ENCODE measurements at places on chromosomes 4 and X. TPM values are rescaled to one million over a fixed set of nuclear protein-coding genes. Genes with fewer than 3 reads are reported as not detected.

DNA sequence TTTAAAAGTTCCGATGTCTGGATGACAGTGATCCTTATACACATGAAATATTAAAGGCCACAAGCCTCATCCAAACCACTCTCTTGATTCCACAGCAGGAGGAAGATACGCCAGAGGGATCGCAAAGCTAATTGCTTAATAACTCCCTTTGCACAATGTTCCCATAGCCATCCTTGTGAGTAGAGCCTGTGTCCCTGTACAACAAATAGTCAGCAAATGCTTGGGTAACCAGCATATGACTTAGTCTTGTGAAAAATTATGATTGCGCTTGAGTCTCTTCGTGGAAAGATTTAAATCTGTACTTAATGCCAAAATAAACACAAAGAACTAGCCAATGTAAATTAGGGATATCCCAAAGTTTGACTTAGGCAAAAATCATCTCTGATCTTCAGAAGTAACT is 31.5 kb downstream of the SLC9A7 start:
- H3K4me1 ChIP-seq: no peaks in the 10 kb centered on the region
- no peaks in the 10 kb centered on the region for H3K36me3 ChIP-seq
- DNase-seq: no peak
- no peak overlapping the region for H3K27ac ChIP-seq
- H3K27me3 ChIP-seq: no peaks in the 10 kb centered on the region

- no peaks in the 10 kb centered on the region for H3K36me3 ChIP-seq
- H3K27me3 ChIP-seq: no peaks in the 10 kb centered on the region
- H3K4me3 ChIP-seq: no peak overlapping the region
- DNase-seq: no peak
Observed at GRCh38 chr4:152807294-152807829, 27.6 kb downstream of the ARFIP1 start.

DNA sequence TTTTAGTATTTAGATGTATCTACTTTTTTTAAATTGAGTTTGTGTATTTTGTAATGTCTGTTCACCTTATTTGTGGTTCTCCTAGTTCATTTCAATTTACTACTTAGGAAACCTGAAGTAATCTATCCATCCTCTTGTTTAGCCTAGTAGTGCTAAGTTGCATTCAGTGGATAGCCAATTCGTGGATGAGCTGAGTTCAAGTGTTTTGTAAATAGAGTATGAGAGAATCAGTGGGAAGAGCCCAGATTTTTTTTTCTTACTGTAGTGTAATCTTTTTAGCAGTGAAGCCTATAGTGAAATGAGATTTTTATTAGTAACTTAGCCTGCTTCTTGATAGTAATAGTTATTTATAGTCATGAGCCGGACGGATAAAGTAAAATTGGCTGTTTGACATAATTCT is 21.7 kb downstream of the STAG2 start:
- DNase-seq: no peak
- H3K27ac ChIP-seq: no peak overlapping the region
- peaks cover 20% of the 10 kb centered on the region for H3K4me1 ChIP-seq
- no peaks in the 10 kb centered on the region for H3K36me3 ChIP-seq

Gene NPFFR2
- not detected for total RNA-seq

Gene CT45A10
- total RNA-seq: not detected

- no peaks in the 10 kb centered on the region for H3K36me3 ChIP-seq
Observed at GRCh38 chr4:171035909-171036308, 777.3 kb upstream of the GALNTL6 start.

Data from right atrium auricular region (tissue), 2 donors.